Ascending aorta (tissue), 2 donors: ENCODE measurements at places on chromosomes 13 and 19. TPM values are rescaled to one million over a fixed set of nuclear protein-coding genes. Genes with fewer than 3 reads are reported as not detected.
A peak's percentile ranks its signal among the peaks of the same experiment; 100 is the strongest.

DNA sequence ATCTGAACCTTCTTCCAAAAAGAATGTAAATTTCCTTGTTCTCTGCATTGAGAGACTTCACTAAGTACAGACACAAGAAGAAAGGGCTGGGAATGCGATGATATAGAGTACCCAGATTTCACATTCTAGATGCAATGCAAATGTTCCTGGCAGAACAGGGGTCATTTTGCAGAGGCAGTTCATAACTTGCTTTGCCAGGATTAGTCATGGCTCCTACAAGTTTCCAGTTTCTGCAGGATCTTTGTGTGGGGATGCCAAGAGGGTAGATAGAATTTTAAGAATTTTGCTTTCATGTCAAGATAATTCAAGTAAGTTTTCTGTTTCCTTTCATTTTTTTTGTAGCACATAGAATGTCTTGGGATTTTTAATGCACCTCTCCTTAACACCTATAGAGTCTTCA is 181.2 kb downstream of the FGF9 start:
- H3K36me3 ChIP-seq = no peaks in the 10 kb centered on the region
- H3K4me1 ChIP-seq = no peaks in the 10 kb centered on the region
- no peak overlapping the region for H3K4me3 ChIP-seq
- DNase-seq = no peak

DNA sequence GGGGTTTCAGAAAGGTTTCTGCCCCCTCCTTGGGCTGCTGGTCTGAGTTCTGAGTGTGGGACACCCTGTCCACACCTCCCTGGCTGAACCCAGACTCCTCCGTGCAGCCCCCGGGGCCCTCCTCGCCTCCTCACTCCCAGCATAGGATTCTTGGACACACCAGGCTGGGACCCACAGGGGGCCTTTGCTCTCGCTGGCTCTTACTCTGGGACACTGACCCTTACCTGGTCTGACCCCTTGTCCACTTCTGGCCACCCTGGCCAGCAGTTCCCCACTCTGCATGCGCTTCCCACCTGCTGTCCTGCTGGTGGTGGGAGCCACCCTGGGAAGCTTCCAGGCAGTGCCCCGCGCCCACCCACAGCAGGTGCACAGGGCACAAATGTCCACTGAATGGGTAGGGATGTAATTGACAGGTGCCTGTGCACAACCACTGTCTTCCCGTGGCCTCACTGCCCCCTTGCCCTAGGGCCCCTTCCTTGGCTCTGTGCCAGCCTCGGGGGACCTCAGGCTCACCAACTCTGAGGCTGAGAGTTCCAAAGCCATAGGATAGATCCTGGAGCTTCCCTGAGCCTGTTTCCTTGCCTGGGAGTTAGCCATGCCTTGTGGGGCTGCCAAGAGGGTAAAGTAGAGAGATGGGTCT is 7.0 kb upstream of the SLC25A42 start:
- H3K27ac ChIP-seq = no peak overlapping the region
- no peaks in the 10 kb centered on the region for H3K4me1 ChIP-seq
- no peak for DNase-seq
- no peak overlapping the region for H3K4me3 ChIP-seq

GRCh38 chr13:67043901-67044300 is 186.2 kb downstream of the PCDH9 start:
- H3K4me3 ChIP-seq = no peak overlapping the region
- no peaks in the 10 kb centered on the region for H3K27me3 ChIP-seq
- no peaks in the 10 kb centered on the region for H3K36me3 ChIP-seq
- H3K4me1 ChIP-seq = no peaks in the 10 kb centered on the region

- H3K4me1 ChIP-seq = no peaks in the 10 kb centered on the region
- DNase-seq = no peak
- no peaks in the 10 kb centered on the region for H3K36me3 ChIP-seq
- no peaks in the 10 kb centered on the region for H3K27me3 ChIP-seq
Measured at GRCh38 chr19:39333507-39333906, 2.3 kb downstream of the GMFG start.

DNA sequence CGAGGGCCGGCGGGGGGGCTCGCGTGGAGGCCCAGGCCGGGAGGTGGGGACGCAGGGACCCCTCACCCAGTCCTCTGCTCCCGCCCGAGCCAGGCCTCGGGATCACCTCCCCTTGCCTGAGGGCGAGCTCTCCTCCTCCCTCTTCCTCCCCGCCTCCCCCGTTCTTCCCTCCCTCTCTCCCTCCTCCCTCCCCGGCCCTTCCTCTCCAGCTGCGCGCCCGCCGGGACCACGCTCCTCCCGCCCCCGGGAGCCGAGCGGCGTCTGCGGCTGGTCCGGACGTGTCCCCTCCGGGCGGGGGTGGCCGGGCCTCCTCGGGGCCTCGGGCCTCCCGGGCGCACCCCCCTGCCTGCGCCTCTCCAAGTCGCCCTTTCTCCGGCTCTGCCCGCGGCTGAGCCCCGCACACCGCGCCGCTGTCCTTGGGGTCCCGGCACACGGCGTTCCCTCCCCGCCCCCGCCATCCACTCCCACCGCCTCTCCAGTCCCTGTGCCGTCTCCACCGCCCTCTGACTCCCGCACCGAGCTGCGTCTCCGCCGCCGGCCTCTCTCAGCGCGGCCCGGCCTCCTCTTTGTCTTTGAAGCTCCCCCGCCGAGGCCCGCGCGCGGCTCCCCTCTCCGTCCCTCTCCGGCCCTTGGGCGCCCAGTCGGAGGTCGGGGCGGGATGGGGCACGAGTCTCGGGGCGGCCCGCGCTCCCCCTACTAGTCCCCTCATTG is 5.7 kb downstream of the SOX1 start:
- no peak overlapping the region for H3K27ac ChIP-seq
- H3K36me3 ChIP-seq = no peaks in the 10 kb centered on the region
- H3K4me3 ChIP-seq = peak overlapping the region; percentile 33
- peaks cover 10% of the 10 kb centered on the region for H3K27me3 ChIP-seq
- peaks cover 5% of the 10 kb centered on the region for H3K4me1 ChIP-seq

DNA sequence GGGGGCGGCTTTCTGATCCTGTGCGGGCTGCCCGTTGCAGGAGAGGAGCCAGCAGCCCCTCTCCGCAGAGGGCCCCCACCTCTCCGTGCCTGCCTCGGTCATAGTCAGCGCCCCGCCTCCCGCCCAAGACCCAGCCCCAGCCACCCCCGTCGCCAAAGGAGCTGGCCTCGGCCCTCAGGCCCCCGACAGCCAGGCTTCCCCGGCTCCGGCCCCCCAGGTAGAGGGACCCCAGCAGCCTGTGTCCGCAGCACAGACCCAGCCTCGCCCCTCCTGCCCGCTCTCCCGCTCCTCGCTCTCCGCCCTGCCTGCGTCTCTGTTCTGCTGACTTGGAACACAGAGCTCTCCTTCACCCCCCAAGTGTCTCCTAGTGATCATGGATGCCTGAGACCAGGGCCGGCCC is 31.3 kb upstream of the EHD2 start:
- H3K4me3 ChIP-seq = no peak overlapping the region
- no peaks in the 10 kb centered on the region for H3K27me3 ChIP-seq
- no peaks in the 10 kb centered on the region for H3K4me1 ChIP-seq
- peaks cover 57% of the 10 kb centered on the region for H3K36me3 ChIP-seq

DNA sequence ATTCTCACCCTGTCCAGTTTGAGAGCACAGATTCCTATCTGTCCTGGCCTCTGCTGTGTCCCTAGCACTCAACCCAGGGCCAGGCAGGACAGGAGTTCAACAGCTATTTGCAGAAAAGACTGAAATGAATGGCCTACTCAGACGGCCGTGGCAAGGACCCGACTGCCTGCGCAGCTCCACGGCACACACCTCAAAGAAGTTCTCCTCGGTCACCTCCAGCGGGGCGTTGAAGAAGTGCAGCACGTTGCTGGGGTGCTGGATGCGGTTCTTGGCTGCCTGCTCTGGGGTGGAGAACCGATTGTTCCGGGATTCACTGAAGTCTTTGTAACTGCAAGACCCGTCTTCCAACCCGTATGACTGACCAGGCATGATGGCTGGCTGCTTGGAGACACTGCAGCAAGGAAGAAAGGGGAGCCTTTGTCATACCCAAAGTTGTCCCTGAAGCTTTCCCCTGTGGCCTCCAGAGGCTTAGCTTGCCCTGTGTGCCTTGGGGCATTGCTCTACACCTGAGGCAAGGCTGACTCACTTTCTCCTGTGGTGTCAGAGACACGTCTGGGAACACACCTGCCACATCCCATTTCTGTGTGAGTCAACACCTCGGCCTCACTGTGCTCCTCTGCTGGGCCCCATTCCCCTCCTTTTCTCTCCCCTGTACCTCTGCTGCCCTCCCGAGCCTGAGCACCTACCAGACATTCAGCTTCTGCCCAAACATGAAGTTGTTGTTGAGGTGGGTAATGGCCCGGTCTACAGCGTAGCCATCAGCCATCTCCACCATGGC is 6.8 kb upstream of the ECH1 start:
- peaks cover 3% of the 10 kb centered on the region for H3K4me1 ChIP-seq
- no peaks in the 10 kb centered on the region for H3K27me3 ChIP-seq
- H3K36me3 ChIP-seq = peaks cover 75% of the 10 kb centered on the region
- H3K27ac ChIP-seq = peak overlapping the region; percentile 25
- no peak for DNase-seq
- H3K4me3 ChIP-seq = no peak overlapping the region

The KXD1 gene
- 178 TPM for total RNA-seq

The KCNJ14 gene
- 6.1 TPM for total RNA-seq

The JUND gene
- total RNA-seq = 3,570 TPM

GRCh38 chr13:51733374-51734298 is 70.3 kb downstream of the DHRS12 start:
- DNase-seq = no peak
- H3K27me3 ChIP-seq = no peaks in the 10 kb centered on the region
- no peak overlapping the region for H3K4me3 ChIP-seq
- no peaks in the 10 kb centered on the region for H3K36me3 ChIP-seq
- no peak overlapping the region for H3K27ac ChIP-seq

GRCh38 chr13:94218951-94219350 is 260.5 kb downstream of the DCT start:
- H3K36me3 ChIP-seq = no peaks in the 10 kb centered on the region
- H3K4me1 ChIP-seq = no peaks in the 10 kb centered on the region
- no peaks in the 10 kb centered on the region for H3K27me3 ChIP-seq
- H3K27ac ChIP-seq = no peak overlapping the region
- no peak for DNase-seq

DNA sequence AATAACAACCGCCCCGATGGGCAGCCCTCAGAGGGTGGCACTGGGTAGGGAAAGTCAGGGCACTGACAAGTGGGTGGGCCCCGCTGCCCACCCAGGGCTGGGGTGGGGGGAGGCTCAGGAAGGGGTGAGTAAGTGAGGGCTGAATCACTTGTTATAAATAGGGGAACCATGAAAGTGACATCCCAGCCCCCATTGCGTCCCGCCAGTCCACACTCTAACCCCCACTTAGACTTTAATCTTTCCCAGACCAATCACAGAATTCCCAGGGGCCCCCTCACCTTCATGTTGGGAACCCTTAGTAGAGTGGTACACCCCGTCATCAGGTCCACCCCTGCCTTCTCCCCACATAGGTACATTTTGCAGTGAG is 37.0 kb upstream of the NANOS3 start:
- peaks cover 30% of the 10 kb centered on the region for H3K4me1 ChIP-seq
- peaks cover 21% of the 10 kb centered on the region for H3K36me3 ChIP-seq
- no peak for DNase-seq
- no peaks in the 10 kb centered on the region for H3K27me3 ChIP-seq
- peak overlapping the region; percentile 99 for H3K27ac ChIP-seq

DNA sequence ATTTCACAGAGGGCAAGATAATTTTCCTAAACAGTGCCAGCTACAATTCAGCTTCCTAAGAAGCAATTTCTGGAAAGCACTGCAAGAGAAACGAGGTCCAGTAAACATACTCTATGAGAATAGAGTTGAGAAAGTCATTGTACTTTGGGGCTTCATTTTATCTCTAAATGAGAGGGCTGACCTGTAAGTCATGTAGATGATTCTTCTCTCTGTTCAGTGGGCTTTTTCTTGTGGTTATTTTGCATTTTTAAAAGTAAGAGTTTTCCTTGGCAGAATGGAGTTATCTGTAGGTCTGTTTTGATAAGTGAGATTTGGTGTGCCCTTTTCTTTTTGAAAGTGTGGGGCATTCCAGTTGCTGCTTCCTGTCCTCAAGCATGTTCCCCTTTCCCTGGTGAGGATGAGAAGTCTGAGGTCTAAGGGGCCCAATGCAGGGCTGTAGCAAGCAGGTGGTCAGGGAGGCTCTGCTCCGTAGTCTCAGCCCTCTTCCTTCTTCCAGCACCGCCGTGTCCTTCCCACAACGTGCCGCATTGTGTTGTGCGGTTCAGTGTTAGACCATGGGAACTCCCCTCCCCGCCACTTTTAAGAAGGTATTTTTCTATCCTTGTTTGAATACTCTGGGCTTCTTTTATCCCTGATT is 86.3 kb downstream of the ARHGEF7 start:
- no peaks in the 10 kb centered on the region for H3K27me3 ChIP-seq
- peaks cover 7% of the 10 kb centered on the region for H3K36me3 ChIP-seq
- peak; percentile 40 for DNase-seq
- H3K4me3 ChIP-seq = no peak overlapping the region

DNA sequence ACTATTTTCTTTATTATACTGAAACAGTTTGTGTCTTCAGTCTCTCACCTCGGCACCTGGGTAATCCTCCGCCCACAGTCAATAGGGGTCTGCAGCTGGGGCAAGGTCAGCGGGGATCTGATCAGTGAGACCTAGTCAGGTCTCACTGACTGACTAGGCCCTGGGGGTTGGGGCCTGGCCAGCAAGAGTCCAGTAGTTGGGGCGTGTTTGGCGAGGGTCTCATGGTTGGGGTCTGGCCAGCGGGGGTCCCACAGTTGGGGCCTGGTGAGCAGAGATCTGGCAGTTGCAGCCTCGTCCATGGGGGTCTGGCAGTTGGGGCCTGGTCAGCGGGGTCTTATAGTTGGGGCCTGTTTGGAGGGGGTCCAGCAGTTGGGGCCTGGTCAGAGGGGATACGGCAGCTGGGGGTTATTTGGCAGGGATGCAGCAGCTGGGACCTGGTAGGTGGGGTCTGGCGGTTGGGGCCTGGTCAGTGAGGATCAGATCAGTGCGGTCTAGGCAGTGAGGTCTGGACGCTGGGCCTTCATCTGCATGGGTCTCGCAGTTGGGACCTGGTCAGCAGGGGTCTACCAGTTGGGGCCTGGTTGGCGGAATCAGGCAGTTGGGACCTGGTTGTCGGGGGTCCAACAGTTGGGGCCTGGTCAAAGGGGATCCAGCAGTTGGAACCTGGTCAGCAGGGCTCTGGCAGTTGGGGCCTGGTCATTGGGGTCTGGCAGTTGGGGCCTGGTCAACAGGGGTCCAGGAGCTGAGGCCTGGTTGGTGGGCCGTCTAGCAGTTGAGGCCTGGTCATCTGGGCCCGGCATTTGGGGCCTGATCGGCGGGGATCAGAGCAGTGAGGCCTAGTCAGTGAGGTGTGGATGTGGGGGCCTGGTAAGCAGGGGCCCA is 61.1 kb upstream of the TPM4 start:
- no peaks in the 10 kb centered on the region for H3K27me3 ChIP-seq
- H3K36me3 ChIP-seq = no peaks in the 10 kb centered on the region

GRCh38 chr13:111484959-111485358 is 164.5 kb downstream of the TEX29 start:
- H3K27ac ChIP-seq = no peak overlapping the region
- H3K4me1 ChIP-seq = no peaks in the 10 kb centered on the region
- no peaks in the 10 kb centered on the region for H3K36me3 ChIP-seq
- no peak for DNase-seq

GRCh38 chr13:50654331-50654730 is 189.2 kb downstream of the DLEU7 start:
- no peaks in the 10 kb centered on the region for H3K36me3 ChIP-seq
- no peak overlapping the region for H3K27ac ChIP-seq
- no peaks in the 10 kb centered on the region for H3K27me3 ChIP-seq
- DNase-seq = no peak
- H3K4me3 ChIP-seq = no peak overlapping the region
- no peaks in the 10 kb centered on the region for H3K4me1 ChIP-seq
